ENCODE measurements at places on chromosomes 7 and 10.

- no peak for DNase-seq
Observed at GRCh38 chr7:142720172-142720773, 29.0 kb upstream of the PRSS1 start.

GRCh38 chr7:28853150-28853549 is 105.0 kb downstream of the TRIL start:
- no peak for DNase-seq

- no peak for DNase-seq
Observed at GRCh38 chr10:103476046-103476768, 2.8 kb downstream of the CALHM3 start.

DNA sequence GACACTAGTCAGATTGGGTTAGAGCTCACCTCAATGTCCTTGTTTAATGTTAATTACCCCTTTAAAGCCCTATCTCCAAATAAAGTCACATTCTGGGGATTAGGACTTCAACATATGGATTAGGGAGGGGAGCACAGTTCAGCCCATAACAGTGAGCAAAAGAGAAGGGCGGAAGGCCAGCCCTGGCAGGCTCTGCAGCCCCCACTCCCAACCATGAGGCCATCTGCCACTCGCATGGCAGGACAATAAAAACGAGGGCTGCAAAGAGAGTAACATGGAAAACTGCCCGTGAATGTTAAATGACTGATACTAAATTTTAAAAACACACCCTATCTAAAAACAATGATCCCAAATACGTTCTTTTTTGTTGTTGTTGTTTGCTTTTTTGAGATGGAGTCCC is 38.7 kb downstream of the RGS10 start:
- no peak for DNase-seq

GRCh38 chr7:37438906-37439652 is 9.6 kb downstream of the ELMO1 start:
- DNase-seq = no peak

DNA sequence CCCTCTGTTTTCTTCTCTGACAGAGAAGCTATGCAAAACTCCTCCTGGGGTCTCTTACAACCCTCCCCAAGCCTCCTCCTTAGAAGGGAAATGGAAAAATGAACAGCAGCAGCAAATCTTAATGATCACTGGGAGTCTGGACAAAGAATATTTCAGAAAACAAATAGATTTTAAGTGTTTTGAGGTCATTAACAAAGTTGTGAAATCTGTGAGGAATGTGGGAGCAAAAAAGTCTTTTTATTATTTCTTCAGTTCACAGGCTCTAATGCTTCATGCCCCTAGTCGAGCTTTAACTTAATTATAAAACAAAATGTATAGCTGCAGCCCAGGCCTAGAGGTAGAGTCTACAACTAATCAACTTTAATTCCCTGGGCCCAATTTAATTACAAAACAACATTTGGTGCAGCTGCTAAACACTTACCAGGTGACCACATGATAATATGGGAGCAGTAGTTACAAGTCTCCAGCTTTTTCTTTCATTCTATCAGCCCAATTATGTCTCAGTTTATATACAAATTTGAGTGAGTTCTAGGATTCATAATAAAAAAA is 293.2 kb downstream of the THSD7A start:
- no peak for DNase-seq

All from activated T-cell treated with anti-CD3 and anti-CD28 coated beads for 24 hours (primary cell).